ENCODE measurements at places on chromosomes 5 and 9. TPM values are rescaled to one million over a fixed set of nuclear protein-coding genes. Genes with fewer than 3 reads are reported as not detected.

Gene TRPM6
- total RNA-seq, result 1.0 TPM

DNA sequence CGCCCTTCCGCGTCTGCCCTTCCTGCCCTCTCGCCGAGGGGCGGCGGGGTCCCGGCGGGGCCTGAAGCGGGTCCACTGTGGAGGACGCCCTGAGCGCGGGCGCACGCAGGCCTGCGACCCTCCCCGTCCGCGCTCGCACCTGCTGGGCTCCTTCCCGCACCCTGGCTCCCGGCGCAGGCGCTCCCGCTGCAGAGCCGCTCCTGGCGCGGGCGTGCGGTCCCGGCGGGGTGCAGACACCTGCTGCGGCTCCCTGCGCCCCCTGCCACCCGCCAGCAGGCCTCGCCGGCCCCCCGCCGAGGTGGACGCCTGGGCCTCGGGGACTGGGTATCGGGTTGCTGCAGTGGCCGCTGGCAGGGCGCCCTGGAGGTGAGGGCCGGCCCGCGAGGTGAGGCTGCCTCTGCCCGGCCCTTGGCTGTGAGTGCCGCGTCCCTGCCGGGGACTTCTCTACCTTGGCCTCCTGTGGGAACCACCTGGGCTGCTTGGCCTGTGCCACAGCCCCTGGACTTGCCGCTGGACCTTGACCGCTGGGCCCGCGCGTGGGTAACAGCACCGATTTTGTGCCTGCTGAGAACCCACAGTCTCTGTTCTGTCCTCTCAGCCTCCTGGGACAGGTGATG, 627 bp downstream of the ARRDC1 start:
- DNase-seq, result peak; percentile 86

GRCh38 chr5:37631939-37632338, 207.9 kb downstream of the GDNF start:
- DNase-seq, result no peak

- DNase-seq, result no peak
Measured at GRCh38 chr9:34456746-34457145, 1.6 kb downstream of the FAM219A start.

DNA sequence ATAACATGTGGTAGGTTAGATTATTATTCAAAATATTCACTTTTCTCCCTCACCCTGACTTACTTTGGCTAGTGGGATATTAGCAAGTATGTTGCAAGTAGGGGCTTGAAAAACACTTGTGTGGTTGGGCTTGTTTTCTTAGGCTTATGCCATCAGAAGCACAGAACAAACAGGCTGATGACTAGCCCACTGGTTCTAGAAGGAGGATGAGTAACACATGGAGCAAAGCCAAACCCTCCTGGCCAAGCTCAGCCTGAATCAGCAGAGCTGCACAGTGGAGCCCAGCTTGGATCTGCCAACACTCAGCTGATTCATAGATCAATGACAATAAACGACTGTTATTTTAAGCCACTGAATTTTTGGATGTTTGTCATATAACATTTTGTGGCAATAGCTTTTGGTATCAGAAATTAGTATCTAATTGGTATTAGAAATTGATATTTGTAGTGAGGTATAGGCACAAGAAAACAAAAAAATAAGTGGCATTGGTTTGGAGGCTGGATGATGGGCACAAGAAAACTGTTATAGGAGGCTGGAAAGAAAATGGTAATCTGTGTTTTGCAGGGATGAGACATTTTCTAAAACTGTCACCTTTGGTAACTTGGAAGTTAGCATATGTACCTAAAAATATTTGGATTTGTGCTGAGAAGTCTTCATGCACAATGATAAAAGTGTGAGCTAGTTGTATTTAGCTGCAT, 46.1 kb upstream of the ZBED3 start:
- peak; percentile 90 for DNase-seq

DNA sequence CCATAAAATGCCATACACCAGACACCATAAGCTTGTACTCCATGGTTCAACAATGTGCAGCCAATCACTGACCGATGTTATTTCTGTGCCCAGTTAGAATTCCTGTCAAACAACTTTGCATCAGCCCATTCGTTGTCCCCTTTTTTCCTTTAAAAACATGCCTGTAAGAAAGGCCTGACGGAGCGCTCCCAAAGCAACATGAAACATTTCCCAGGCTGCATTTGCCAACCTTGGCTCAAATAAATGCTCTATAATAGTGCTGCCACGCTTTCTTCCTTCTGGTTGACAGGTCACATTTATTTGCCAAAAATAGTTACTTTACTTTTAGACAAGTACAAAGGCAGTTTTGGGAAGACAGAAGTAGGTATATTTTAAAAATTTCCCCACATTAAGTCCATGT, 735.6 kb upstream of the PTPRD start:
- DNase-seq, result no peak

DNA sequence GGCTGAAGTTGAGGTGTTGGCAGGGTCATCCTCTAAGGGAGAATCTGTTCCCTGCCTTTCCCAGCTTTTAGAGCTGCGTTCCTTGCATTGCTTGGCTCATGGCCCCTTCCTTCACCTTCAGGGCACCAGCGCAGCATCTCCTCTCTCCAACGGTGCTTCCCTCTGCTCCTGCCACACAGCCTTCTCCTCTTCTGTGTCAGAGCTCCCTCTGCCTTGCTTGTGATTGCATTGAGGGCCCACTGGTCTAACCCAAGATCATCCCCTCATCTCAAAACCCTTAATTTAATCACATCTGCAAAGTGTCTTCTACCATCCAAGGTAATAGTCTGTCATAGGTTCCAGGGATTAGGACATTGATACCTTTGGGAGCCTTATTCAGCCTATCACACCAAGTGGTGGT, 205.7 kb upstream of the TBCA start:
- DNase-seq, result no peak

- no peak for DNase-seq
Measured at GRCh38 chr5:103066326-103066725, 53.6 kb downstream of the GIN1 start.

Gene ZNF879
- 3.2 TPM for total RNA-seq

Gene CCNI2
- total RNA-seq, result not detected

DNA sequence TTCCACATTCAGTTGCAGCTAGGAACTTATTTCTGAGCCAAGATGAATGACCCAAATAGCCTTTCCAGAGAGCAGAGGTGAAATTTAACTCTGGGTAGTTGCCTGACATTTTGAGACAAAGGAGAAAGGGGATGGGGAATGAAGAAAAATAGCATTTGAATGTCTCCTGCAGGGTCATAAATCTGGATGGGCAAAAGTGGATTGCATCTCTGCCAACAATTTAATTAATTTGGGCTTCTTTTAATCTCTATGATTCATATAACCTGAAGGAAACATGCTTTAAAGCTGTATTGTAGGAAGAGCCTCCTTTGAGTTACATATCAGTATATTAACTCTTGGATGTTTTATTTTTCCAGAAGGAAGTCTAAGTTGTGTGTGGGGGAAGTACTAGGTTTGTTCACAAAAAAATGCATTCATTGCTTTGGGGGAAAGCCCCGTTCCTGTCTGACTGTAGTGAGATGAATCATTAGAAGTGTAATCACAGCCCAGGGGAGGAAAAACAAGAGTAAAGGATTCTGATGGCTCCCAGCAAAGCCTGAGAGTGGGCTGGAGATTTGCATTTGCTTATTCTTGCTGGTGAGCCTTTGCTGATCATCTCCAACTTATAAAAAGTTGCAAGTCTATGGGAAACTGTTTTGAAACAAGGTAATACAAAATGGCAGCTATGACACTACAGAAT, 133.0 kb upstream of the IQGAP2 start:
- DNase-seq, result no peak

DNA sequence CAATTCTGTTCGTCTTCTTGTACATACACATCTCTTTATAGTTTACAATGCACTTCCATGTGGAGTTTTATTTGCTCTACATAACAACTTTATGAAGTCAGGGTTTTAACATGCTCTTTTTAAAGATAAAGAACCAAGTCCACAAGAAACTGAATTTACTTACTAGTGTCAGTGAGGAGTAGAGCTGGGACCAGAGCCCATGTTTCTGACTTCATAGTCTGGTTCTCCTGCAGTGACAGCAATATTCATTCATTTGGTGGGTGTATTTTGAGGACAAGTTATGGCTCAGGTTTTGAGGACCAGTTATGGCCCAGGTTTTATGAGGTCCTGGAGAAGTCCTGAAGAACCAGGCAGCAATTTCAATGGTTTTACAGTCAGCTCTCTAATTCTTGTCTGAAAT, 481.9 kb upstream of the TNC start:
- no peak for DNase-seq

DNA sequence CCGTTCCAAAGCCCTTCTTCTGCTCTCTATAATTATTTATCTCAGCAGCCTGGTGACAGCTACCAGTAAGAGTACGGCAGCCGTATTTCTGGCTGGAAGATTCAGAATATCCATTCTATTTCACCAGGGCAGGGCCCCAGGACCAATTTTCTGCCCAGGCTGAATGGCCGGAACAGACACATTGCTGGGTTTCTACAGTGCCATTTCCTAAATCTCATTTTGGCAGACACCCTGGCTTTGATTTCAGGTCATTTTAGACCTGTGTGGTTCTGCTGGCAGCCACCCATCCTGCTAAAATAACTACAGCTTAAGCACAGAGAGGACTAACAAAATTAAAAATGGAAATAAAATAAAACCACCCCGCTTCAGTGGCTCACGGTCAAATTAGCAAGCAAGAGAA, 95.0 kb downstream of the CRB2 start:
- no peak for DNase-seq

Gene CETN3
- 15.0 TPM for total RNA-seq

All from posterior vena cava (tissue), 2 donors.